Activated CD4-positive, alpha-beta T cell treated with anti-CD3 and anti-CD28 coated beads for 48 hours (primary cell): ENCODE measurements at places on chromosomes 1 and 21.

- DNase-seq = peak; percentile 67
Measured at GRCh38 chr1:204213668-204214662, at the start of gene GOLT1A. Gene GOLT1A, minus strand, starts transcription at chr1:204213988. Its CDS starts 82 bp downstream, at chr1:204213906.

- no peak for DNase-seq
Measured at GRCh38 chr1:15736892-15737261, 819 bp downstream of the SLC25A34 start.

DNA sequence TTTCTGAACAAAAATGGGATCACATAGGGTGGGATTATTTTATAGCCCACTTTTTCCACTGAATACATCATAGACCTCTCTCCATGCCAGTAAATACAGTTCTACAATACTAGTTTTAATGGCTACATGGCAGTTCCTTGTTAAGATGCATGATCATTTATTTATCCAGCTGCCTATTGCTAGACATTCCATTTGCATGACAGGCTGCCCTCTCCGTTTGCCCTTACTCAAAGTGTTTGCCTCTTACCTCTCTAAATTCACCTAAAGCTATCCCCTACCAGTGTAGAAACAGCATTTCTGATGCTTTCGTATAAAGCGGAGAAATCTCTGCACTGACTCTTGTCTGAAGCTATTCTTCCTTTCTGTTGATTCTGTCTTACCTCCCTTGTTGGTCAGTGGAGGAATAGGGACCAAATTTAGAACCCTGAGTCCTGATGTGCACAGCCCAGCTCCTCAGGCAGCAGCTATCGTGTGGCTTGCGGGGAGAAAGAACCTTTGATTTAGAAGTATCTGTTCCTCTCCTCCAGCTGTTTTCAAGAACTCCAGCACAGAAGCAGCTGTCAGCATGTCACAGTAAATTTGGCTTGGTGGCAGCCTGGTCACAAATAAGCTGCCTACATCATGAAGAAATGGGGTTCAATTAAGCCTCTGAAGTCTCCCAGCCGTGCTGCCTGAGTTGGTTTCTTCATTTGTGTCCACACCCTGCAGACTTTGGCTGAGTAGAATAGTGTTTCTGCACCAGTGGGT is 337.3 kb downstream of the PRDM2 start:
- DNase-seq = no peak

DNA sequence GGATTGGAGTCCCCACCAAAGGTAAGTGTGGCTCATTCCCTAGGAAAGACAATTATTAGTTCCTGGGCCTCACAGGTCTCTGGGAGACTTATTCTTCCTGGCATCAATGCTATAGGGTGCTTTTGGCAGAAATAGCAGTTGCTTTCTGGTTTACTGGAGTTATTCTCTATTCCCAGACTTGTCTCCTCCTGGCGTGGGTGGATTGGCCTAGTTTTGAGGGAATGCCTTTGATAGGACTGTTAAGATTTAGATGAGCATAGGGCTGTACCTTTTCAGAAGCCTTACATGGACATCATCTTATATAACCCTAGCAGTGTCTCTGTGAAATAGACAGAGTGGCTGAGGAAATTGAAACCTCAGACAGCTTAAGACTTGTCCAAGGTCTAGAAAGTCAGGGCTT is 9.0 kb downstream of the PFKFB2 start:
- no peak for DNase-seq

GRCh38 chr1:150572918-150573647 is 6.3 kb downstream of the MCL1 start:
- no peak for DNase-seq

DNA sequence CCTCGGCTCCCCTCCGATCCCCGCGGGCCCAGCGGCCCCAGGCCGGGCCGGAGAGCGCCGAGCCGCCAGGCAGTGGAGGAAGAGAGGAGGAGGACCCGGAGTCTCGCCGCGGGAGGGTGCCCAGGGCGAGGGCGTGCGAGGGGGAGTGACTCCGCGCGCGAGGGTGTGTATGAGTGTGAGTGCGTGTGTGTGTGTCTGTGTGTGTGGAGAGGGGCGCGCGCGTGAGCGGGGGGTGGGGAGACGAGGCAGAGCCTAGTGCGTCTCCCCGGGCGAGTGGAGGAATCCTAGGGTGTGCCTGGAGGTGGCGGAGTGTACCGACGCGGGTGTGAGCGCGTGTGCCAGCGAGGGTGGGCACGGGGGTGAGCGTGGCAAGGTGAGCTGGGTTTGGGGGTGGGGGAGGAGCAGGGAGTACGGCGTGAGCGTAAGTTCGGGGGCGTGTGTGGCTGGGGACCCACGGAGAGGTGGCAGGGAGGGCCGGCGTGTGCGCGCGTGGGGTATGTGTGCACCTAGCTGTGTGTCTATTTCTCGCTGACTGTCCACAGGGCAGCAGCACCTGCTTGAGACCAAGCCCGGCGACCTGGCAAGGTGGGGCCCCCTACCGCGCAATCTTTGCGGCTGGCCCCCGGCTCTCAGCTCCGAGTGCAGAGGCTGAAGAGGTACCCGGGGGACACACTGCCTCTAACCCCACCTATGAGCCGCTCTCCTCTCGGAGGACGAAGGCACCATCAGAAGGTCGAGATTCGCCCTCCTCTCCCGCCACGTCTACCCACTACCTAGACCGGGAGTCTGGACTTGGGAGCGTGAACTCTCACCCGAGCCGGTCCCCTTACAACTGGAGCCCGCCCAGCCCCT is 784 bp upstream of the KCND3 start:
- peak; percentile 9 for DNase-seq

DNA sequence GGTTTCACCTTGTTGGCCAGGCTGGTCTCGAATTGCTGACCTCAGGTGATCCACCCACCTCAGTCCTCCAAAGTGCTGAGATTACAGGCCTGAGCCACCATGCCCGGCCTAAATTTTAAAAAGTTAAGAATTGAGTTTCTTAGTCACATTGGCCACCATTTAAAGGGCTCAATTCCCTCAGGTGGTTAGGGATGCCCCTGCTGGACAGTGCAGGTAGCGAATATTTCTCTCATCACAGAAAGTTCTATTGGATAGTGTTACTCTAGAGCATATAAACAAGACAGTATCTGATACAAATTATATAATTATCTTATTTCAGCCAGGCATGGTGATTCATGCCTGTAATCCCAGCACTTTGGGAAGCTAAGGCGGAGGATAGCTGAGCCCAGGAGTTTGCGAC is 320.2 kb downstream of the ZP4 start:
- no peak for DNase-seq

DNA sequence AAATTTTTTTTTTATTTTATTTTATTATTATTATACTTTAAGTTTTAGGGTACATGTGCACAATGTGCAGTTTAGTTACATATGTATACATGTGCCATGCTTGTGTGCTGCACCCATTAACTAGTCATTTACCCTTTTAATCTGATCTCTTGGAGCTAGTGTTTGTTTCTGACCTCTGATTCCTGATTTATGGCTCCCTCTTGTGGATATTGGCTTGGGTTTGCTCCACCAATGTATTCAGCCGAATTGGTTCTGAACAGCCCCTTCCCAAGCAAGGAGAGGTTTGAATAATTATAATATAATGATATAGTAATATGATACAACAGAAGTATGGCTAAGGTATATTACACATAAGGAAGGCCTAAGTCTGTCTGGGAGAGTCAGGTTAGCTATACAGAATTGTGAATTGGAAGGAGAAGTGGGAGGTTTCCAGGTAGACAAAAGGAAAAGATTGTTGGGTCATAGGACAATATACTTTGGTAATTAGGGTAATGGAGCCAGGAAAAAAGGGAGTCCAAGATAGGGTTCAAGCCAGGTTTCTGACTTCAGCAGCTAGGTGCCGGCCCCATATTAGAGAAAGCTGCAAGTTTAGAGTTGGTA is 53.1 kb upstream of the HMCN1 start:
- DNase-seq = no peak

DNA sequence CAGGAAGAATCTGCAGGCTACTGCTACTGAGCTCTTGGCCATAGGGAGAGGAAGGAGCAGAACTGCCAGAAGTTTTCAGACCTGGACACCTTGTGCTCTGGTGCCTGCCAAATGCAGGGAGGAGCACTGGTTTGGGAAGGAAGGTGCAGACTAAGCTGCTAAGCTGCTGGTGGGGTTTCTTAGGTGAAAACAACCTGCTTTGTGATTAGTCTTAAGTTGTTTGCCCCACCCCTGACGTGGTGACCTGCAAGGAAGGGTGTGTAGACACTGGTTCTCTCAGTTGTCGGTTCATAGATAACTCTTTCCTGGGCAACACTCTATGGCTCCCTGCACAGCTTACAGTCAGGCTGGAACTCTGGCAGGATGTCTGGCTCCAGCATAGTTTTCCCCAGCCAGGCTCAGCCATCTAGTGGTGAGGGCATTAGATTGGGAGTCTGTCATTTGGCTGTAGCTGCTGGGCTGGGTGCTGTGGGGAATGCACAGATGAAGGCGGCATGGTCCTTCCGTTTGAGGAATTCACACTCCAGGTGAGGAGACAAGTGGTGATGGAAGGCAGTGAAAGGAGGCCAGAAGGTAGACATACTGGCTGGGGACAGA is 10.3 kb upstream of the S100A10 start:
- DNase-seq = no peak

GRCh38 chr1:41268154-41268770 is 26.2 kb upstream of the SCMH1 start:
- peak; percentile 75 for DNase-seq

DNA sequence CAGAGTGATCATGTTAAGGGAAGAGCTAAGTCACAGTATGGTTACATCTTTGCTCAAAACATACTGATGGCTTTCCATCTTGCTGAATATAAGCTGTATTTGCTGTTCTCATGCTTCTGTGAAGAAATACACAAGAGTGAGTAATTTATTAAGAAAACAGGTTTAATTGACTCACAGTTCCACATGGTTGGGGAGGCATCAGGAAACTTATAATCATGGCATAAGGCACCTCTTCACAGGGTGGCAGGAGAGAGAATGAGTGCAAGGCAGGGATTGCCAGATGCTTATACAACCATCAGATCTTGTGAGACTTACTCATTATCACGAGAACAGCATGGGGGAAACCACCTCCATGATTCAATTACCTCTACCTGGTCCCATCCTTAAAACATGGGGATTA is 24.4 kb upstream of the RGS5 start:
- no peak for DNase-seq

- DNase-seq = no peak
Measured at GRCh38 chr1:162632698-162633080, 425 bp downstream of the DDR2 start.

- DNase-seq = no peak
Measured at GRCh38 chr1:247113094-247113497, 8.9 kb upstream of the ZNF669 start.

- DNase-seq = no peak
Measured at GRCh38 chr1:48808496-48808895, 31.8 kb upstream of the BEND5 start.

GRCh38 chr21:34576041-34576511 is 38.8 kb downstream of the RCAN1 start:
- DNase-seq = no peak
